ENCODE measurements at places on chromosomes 12 and 14. TPM values are rescaled to one million over a fixed set of nuclear protein-coding genes. Genes with fewer than 3 reads are reported as not detected.
A peak's percentile ranks its signal among the peaks of the same experiment; 100 is the strongest.

- no peak for DNase-seq
Measured at GRCh38 chr12:116661341-116661740, 76.5 kb downstream of the SPRING1 start.

Gene TAS2R14
- 1.6 TPM for total RNA-seq

Gene LLPH
- 43.8 TPM for total RNA-seq

Gene KSR2
- total RNA-seq: 0.02 TPM

DNA sequence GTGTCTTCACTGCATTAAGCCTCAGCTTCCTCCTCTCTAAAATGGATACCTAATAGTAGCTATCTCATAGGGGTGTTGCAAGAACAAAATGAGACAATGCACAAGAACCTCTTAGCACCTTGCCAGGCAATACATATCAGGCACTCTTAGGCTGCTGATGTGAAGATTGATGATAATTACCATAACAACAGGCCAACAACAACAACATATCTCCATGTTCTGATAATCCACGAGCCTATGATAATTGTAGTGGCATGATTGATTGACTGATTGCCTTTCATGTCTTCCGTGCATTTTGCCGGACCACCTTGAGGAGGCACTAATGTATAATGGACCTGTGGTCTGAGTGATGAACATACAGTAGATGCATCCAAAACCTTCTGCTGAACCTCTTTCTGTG, 50.7 kb upstream of the WSCD2 start:
- DNase-seq: no peak

- no peak for DNase-seq
Measured at GRCh38 chr12:111429828-111430432, 24.2 kb downstream of the SH2B3 start.

DNA sequence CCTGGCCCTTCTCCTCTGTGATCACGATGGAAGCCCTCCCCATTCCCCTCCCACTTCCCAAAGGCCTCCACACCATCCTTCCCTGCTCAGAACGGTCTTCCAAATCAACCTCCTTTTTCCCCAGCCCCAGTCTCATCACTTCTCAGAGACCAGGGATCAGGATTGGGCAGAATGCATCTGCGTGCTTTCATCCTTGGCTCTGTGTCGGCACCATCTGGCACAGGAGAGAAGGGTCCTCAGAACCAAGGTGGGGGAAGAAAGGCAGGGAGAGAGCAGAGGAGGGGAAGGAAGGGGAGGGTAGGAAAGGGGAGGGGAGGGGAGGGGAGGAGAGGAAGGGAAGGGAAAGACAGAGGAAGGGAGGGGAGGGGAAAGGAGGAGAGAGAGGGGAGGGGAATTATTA, 52.4 kb upstream of the FICD start:
- no peak for DNase-seq

Gene PTGER2
- 0.12 TPM for total RNA-seq

DNA sequence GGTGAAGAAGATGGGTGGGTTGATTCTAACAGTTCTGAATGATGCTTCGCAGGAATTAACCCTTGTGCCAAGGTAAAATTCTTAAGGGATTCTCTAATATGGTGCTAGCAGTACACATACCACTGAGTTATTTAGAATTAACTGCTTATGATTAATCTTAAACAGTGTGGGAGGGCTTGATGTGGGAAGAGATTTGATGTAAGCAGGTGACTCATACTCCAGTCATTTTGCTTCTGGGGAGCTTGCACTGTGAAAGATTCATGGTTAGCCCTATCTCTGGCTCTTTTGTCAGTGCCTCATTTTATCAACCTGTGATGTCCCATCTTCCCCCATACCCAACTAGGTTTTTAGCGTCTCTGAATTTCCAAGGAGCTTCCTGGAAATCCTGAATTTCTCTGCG, 83.8 kb downstream of the NRXN3 start:
- DNase-seq: peak; percentile 83

Gene VDR
- 23.4 TPM for total RNA-seq

- no peak for DNase-seq
Measured at GRCh38 chr14:89674936-89675335, 257.9 kb upstream of the FOXN3 start.

Gene FLRT2
- total RNA-seq: 153 TPM

DNA sequence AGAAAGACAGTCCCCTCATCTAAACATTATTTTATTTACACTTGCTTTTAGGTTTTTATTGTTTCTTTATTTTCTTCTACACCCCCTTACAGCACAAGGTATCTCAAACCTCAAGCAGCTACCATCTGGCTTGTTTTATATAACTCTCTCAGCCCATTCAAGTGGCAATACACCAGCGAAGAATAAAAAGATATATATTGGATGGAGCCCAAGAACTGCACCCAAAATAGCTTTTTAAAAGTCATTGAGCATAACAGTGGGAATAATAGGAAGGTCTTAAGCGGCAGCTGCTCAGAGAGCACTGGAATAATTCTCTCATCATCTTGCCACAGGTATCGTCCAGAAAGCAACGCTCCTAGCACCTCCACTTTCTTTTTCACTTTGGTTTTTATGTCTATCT, 322.5 kb downstream of the SYT1 start:
- DNase-seq: no peak

DNA sequence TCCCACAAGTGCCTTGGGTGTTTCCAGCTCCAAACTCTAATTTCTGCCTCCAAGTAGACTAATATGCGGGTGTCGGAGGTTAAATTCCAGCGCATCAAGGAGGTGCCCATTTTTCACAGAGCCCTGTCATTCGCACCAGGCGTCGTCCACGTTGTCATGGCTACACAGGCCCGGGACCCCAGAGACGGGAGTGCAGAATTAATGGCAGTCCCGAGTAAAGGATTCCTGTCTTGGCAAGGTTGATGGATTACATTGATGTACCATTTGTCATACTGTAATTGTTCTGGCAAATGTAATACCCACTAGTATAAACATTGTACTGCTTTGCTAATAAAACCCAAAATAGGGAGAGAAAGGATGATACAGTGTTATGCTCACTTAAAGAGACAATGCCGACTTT, 222.9 kb upstream of the MYL2 start:
- DNase-seq: no peak

GRCh38 chr14:60723116-60723906, 840 bp downstream of the SIX4 start:
- peak; percentile 64 for DNase-seq

GRCh38 chr14:55128386-55129085, 516 bp upstream of the LGALS3 start:
- no peak for DNase-seq

- DNase-seq: no peak
Measured at GRCh38 chr12:58296863-58297262, 355.5 kb downstream of the ATP23 start.

GRCh38 chr12:98208816-98209215, 306.6 kb upstream of the TMPO start:
- DNase-seq: no peak

GRCh38 chr14:30888480-30889243, 14.3 kb downstream of the COCH start:
- no peak for DNase-seq

Gene COX8C
- not detected for total RNA-seq

DNA sequence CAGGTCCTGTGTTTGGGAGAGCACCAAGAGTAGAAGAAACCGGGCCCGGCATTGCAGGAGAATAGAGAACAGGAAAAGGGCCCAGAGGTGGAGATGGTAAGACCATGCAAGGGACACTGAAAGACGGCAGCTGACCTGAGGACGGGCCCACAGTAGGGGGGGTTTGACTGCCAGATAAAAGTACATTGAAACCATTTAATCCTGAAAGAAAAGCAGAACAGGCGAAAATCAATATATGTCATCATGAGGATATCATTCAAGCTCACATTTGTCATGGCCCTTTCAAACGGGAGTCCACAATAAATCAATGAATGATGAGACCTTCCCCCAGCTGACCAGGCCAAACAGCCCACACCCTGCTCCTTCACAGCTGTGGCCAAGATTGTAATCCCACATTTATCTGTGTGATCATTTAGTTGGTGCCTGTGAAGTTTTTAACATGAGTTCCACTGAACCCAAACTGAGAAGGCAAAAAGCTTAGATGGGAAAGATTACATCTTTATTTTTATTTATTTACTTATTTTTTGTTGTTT, 39.5 kb downstream of the E2F7 start:
- DNase-seq: no peak

GRCh38 chr12:2125651-2126522, 73.1 kb downstream of the CACNA1C start:
- DNase-seq: no peak

DNA sequence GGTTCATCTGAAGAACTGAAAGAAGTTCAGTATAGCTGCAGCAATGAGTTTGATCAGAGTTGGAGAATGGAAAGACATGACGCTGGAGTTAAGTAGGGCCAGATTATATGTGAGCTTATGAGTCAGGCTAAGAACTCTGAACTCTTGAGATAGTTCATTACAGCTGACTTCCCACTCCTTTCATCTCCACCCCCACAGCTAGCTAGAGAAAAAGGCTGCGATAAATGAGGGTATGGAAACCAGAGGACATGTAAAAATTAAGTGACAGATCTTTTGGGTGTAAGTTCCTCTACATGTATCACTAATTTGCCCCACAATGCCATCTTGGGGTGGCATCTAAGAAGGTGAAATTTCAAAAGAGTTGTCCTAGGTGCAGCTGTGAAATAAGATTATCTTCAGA, 28.6 kb downstream of the PYM1 start:
- no peak for DNase-seq

DNA sequence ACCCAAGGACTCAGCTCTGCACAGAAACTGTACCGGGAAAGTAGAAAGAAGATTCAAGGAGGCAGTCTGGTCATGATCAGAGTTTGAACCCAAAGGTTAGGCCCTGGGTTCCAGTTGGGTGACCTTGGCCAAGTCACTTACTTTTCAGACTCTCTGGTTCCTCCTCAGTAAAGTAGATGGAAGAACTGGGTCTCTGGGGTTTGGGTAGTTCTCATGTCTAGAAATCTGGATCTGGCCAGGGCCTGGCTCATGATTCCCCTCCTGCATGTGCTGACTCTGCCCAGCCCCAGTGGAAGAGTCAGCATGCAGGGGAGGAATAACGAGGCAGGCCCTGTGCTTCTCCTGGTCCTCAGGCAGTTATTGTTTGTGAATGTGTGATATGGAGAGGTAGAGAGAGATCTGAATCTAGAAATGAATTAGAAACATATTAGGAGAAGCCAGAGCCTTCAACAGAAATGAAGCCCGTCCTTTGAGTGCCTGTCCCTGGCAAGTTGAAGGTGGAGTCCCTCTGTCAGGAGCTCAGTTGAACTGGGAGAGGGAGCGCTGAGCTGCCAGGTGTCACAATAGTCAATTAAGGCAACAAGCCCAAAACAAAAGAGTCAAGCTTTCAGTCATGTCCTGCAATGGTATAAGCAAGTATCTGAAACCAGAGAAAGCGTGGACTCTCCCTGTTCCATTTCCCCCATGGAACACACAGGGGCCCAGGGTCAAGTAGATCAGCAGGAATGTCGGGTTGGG, 131.3 kb upstream of the HIF1A start:
- peak; percentile 74 for DNase-seq

- no peak for DNase-seq
Measured at GRCh38 chr14:59103396-59103795, 85.1 kb upstream of the DAAM1 start.

Gene AMDHD1
- total RNA-seq: 0.47 TPM

DNA sequence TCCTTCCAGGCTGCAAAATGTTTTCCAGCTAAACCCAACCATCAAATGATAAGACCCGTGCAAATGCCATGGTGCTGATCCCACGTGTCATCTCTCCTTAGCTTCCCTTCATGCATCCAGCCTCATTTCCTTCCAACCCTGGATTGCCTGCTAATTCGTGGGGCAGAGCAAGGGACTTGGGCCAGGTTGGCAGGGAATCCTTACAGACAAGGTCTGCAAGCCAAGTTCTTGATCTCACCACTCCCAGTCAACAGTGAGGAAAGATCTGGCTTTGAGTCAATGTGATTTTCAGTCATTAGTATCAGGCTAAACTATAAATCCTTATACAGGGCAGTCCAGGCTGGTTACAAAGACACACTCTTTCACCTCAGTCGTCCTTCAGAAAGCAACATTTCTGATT, 150.9 kb downstream of the ANO2 start:
- no peak for DNase-seq

GRCh38 chr12:57803319-57803893, 15.1 kb downstream of the AVIL start:
- peak; percentile 61 for DNase-seq

DNA sequence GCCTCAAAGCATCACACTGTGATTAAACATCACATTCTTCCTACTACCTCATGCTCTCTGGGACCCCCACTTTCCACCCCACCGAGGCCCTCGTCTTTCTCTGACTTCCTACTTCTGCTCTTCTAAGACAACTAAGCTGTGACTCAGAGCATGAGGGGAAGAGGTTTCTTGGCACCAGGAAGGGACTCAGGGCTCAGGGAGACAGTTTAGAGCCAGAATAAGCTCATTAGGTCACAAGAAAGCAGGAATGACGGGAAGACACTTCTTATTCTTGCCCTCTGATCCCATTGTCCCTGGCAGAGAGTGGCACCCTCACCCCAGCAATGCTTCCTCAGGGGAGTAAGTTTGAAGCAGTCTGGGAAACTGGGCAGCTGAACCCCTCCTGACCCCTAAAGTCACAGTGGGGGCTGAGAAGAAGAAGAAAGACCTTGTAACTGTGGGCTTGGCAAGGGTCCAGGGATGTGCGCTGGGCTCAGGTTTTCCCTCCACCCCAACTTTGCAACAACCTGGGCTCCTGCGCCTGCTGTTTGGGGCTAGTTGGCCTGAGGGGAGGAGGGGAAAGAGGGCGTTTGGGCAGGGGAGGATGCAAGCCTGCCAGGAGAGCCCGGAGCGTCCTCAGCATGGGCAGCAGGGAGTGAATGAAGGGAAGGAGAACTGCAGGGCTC, 64.6 kb upstream of the ACTN1 start:
- DNase-seq: peak; percentile 68

Data from MCF 10A (cell line).